ENCODE measurements at places on chromosomes 2 and 18.

GRCh38 chr2:65275141-65275915, 47.7 kb downstream of the ACTR2 start:
- no peak for DNase-seq

DNA sequence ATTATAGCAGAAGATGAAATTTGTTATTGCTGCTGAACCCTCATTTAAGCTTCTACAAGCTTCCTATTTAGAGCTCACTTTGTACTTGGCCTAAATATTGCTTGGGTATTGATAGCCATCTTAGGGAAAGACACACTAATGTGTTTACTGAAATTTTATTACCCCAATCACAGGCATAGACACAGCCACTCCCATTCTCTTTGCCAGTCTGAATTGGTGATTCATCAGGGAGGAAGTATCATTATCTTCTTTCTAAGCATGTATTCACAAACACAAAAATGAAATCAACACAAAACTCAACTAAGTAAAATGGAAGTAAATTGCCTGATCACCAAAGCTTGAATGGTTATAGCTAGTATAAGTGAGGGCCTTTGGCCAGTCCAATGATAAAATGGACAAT, 666.3 kb downstream of the TSN start:
- no peak for DNase-seq

DNA sequence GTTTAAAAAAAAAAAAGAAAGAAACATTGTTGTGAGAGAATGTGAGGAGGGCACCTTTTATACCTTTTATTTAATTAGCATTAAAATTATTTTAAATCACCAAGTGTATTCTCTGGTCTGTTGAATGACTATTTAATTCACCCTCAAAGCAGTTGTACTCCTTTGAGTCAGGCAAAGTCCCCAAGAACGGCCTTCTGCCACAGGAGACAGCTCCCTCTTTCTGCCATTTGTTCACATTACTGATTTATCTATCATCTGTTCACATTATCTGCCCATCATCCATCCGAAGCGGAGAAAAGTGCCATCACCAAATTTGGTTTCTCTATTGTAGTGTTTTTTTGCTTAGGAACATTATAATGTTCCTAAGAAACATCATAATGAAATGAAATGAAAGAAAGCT, 240.7 kb upstream of the DPP10 start:
- no peak for DNase-seq

GRCh38 chr2:99448556-99448955, 41.3 kb downstream of the REV1 start:
- no peak for DNase-seq

DNA sequence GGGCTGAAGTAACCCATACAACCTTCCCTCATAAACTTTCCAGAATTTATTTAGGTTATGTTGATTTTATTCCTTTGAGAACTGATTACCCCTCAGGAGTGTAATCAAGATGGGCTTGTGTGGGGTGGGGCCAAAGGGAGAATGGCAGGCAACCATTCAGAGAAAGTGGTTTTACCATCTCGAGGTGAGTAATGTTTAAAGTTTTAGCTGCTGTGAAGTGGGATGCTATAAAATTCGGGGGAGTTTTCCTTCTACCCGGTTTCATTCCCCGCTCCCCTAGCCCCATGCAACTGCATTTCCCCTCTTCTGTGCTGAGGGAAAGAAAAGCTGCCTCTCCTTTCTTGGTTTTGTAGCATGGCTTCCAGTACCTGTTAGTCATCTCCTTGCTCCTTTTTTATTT, 34.7 kb downstream of the MAP4K4 start:
- DNase-seq = no peak

DNA sequence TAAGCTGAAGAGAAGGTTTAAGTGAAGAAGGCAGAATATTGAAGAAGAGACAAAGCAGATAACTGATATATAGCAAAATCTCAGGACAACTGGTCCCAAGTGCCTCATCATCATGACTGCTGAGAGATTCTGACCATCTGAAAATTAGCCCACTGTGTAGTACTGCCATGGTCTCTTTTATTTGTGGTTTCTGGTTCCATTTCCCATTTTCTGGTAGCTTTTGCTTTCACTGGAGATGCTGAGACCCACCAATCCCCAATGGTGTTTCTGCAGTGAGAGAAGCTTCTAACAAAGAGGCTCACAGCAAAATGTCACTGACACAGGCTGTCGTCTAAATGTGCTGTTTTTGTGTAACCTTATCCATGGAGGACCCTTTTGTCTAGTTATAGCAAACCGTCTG, 79.5 kb downstream of the TMEM163 start:
- DNase-seq = no peak

DNA sequence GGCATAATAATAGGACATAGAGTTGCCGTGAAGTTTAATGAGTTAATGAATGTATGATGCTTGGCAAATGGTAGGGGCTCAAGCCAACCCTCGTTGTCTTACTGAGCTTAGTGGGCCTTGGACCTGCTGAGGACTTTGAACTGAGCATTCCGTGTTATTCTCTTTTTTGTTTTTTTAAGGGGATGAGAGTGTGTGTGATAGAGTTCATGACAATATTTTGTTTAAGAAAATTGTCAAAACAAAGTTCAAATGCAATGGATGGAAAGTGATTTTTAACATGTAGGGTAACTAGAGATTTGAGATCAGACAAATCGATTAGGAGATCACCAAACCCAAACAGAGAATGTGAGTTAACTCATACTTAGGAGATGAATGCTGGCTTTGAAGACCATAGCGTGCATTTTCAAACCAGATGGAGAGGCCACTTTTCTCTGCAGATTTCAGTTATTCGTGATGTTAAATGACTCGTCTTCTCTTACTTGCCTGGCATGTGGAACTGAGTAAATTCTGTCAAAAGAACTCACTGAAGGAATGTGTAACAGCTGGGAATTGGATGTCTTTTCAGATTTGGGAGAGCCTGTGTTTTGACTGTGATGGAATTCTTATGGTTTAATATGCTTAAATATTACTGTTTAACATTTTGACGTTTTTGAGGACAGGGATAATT, 88.7 kb downstream of the NEDD4L start:
- DNase-seq = no peak

- DNase-seq = no peak
Measured at GRCh38 chr18:8471372-8471771, 137.9 kb upstream of the RAB12 start.

GRCh38 chr2:8860239-8860638, 22.8 kb upstream of the KIDINS220 start:
- DNase-seq = no peak

GRCh38 chr2:215664847-215665525, 229.1 kb upstream of the FN1 start:
- DNase-seq = peak; percentile 96

- DNase-seq = no peak
Measured at GRCh38 chr2:162044586-162044985, 29.4 kb downstream of the DPP4 start.

- DNase-seq = no peak
Measured at GRCh38 chr2:79235135-79235534, 75.6 kb upstream of the REG3A start.

DNA sequence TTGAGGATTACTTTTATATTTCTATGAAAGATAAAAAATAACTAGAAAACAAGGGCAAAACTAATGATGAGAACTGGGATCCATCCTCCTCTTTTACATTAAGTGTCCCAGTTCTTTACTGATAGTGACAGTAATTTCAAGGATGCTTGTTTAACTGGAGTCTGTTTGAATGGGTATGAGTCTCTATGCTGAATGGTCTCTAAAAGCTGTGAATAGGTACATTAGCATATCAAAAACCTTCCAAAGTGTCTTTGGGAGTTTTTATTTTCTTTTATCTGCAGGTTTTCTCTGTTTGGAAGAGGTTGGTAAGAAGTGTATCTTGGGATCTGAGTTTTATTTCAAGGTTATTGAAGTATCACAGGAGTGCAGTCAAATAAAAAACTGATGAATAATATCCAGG, 30.0 kb downstream of the DSEL start:
- no peak for DNase-seq

GRCh38 chr18:12701161-12701560, 1.4 kb downstream of the CEP76 start:
- no peak for DNase-seq

DNA sequence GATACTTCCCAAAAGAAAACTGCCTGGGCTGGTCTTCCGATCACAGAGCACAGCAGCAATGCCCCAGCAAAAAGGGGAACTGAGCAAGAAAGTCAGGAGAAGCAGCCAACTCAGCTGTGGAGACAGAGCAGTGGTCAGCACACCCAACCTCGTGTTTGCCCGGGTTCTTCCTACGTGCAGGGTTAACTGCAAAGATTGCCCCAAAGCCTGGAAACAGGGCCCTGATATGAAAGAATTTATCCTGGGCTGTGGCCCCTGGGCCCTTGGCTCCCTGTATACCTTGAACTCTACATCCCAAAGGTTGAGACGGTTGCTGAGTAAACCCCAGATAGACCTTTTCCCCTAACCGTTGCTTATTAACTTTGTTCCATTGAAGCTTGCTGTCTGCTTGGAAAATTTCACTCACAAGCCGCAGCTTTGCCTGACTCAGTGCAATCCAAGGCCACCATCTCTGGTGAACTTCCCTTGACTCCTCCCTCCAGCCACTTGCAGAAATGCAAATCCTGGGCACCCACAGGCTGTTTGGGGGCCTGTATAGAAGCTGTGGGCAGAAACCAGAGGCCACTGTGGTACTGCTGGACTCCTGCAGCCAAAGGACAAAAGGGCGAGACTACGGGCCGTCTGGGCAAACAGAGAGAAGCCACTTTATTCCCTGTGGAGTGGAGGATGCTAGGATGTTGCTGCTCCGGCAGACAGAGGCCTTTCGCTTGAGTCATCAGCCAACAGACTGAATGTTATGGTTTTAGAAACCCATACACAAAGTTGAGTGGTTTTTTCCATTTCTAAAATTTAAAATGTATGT, 18.2 kb downstream of the NRP2 start:
- peak; percentile 94 for DNase-seq

DNA sequence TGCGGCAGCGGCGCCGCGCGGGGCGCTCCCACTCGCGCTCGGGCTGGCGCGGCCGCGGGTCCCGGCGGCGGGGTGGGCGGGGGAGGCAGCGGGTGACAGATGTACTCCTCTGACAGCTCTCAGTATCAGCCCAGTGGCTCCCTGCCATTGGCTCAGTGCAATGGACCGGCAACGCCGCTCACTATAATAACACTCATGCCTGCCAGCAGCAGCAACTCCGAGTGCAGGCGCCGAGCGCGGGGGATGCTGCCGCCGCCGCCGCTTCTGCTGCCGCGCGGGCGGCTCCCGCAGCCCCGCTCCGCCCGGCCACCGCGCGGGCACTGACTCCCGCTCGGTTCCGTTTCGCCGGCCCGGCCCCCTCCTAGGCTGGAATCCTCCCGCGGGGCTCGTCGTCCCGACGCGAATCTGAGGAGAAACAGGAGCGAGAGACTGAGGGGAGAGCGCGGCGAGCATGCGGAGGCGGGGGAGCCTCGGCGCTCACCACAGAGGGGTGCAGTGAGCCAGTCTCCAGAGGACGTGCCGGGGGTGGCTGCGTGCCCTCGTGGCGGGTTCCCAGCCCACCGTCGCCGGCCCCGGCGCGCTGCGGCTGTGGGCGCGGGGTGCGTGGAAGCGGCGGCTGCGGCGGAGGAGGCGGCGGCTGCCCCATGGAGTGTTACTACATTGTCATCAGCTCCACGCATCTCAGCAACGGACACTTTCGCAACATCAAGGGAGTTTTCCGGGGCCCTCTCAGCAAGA, at the start of gene ZNF804A:
Gene ZNF804A (plus strand): TSS at position 214 of the 738 bp plus-strand sequence. CDS start 431 bp downstream, at position 645.
- DNase-seq = peak; percentile 90

DNA sequence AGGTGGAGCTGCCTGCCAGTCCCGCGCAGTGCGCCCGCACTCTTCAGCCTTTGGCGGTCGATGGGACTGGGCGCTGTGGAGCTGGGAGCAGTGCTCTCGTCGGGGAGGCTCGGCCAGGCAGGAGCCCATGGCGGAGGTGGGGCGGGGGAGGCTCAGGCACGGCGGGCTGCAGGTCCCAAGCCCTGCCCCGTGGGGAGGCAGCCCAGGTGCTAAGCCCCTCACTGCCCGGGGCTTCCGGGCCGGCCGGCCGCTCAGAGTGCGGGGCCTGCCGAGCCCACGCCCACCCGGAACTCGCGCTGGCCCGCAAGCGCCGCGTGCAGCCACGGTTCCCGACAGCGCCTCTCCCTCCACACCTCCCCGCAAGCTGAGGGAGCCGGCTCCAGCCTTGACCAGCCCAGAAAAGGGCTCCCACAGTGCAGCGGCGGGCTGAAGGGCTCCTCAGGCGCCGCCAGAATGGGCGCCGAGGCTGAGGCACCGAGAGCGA, 316.4 kb downstream of the RND3 start:
- no peak for DNase-seq

GRCh38 chr2:197959383-197959782, 155.0 kb downstream of the PLCL1 start:
- no peak for DNase-seq

- no peak for DNase-seq
Measured at GRCh38 chr2:166901336-166901735, 13.1 kb downstream of the XIRP2 start.

- DNase-seq = no peak
Measured at GRCh38 chr2:44197816-44198215, 29.1 kb downstream of the PPM1B start.

GRCh38 chr2:19775838-19776237, 125.9 kb downstream of the TTC32 start:
- no peak for DNase-seq

DNA sequence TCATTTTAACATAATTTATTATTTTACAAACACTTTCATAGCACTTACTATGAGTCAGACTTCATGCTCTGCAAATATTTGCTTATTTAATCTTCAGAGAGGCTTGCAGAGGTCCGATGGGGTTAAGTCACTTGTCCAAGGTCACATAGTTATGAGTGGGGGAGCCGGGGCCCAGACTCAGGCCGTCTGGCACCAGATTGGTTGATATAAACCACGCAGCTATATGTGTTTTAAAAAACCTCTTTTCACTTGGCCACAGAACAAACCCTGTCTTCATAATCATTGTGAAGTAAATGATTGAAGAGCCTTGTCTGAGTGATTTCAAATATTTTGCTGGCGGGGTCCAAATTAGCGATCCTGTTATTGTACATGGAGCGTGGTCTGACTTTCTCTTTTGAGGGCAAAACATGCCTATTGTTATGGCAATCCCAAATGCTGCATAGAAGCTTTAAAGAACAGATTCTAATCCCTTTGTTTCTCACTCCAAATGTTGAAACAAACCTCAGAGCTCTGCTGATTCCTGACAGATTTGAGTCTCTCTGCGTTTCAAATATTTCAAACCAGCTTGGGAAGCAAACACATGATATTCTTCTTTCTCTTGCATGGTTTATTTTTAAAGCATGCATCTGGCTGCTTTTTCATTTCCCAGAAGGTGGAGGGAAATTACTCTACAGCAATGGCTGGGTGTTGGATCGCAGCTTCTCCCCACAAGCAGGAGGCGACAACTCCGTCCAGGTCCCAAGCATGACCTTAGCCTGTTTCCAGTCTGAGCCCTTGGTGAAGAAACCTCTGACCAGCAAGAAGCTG, 142.4 kb downstream of the DDX1 start:
- DNase-seq = no peak

DNA sequence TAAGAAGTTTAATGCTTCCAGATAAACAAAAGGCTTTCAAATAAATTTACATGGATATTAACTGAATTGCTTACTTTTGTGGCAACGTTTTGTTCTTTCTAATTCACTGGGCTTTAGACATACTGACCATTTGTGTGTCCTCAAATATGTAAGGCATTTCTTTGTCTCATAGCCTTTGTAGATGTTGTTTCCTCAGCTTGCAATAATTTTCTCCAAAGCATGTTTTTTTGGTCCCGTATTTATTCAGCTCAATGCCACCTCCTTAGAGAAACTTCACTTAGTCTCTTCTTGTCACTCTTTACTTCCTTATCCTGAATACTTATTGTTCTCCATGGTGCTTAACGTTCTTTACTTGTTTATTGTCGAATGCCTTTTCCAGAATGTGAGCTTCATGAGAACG, 98.5 kb downstream of the NUP35 start:
- DNase-seq = no peak

- peak; percentile 80 for DNase-seq
Measured at GRCh38 chr2:40554665-40555294, 102.9 kb upstream of the SLC8A1 start.

GRCh38 chr18:56043641-56044061, 455.7 kb upstream of the TCF4 start:
- no peak for DNase-seq
